NCI-H2081 (cell line): ENCODE measurements at places on chromosomes 16 and 17.

DNA sequence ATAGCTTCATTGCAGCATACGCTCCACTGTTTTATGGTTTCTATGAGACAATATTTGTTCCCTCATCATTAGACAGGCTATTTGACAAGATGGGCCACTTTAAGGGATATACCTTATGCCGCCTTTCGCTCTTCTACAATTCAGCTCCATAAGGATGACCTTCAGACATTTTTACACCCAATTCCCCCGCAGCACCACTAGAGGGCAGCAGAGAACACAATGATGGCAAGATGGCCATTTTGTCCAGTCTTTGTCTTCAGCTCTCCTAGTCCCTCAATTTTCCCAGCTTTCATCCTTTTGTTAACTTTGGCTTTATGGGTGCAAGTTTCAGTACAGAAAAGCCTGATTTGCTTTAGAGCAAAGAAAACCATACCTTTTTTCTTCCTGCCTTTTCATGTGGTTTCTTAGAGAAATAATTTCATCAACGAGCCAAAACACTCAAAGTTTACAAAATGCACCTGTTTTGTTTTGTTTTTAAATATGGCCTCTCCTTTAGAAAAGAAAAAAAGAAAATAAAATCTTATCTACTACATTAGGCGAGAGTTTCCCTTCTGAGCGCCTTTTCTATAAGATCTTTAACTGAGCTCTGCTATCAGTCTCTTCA is 355.3 kb downstream of the TOX3 start:
- peak; percentile 70 for DNase-seq

- DNase-seq: no peak
These were observed 5.8 kb downstream of the TMEM92 start for GRCh38 chr17:50280068-50280467.

DNA sequence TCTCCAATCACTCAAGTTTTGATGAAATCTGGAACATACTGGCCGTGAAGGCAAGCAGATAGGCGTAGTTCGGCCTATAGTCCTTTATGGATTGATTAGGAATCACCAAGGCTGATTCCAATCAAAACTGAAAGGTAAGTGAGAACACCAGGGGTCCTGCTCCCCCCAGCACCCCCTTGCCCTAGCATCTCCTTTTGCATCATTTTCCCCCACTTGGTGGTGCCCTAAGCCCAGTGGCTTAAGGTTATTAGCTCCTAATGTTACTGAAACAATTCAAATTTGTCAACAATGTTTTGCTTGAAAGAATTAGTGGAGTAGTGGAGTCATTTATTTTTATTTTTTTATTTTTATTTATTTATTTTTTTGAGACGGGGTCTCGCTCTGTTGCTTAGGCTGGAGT is 4.9 kb downstream of the SLFN14 start:
- no peak for DNase-seq

- DNase-seq: peak; percentile 84
These were observed 5.7 kb downstream of the MATCAP1 start for GRCh38 chr16:67177743-67178699.
